ENCODE measurements at places on chromosomes 7 and 10. TPM values are rescaled to one million over a fixed set of nuclear protein-coding genes. Genes with fewer than 3 reads are reported as not detected.
A peak's percentile ranks its signal among the peaks of the same experiment; 100 is the strongest.

PPP1R17 gene
- 0.37 TPM for total RNA-seq

- no peak for DNase-seq
These were observed 1.3 kb downstream of the SPRN start for GRCh38 chr10:133422807-133423771.

HTR7 gene
- total RNA-seq = 0.11 TPM

ATRNL1 gene
- total RNA-seq = 217 TPM

DNA sequence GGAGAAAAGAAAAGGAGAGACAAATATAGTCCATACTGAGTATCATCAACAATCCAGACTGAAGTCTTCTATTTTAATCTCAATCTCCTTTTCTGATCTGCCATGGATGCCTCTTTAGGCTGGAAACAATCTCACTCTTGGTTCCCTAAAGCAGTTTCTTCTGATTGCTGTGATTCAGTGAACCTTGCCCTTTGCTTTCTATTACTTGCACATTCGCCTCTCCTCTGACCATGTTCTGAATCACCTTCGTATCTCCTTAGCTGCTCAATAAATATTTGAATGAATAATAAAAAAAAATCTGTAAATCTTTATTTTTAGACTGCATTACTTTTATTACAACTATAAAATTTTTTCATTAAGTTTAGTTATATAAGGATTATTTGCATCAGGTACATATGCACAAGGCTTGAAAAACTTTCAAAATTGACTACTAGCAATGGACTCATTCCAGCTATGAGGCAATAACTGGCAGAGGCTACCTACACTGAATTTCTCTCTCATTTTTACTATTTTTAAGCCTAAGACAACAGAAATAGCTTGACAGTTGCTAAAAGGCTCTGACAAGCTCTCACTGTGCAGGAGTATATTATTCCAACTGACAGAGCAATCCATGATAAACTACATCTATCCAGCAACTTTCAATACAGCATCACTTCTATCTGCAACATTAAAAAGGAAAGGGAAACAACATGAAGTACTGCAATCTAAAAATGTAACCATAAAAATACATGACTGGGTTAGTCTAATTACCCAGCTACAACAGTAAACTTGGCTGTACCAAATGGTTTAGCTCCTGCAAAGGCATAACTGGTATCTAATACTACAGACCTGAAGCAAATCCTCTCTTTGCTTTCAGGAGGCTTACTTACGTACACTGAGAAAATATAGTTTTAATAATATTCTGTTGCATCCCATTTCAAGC lies 25.6 kb downstream of the TM9SF3 start:
- peak; percentile 10 for DNase-seq

LRRC61 gene
- 224 TPM for total RNA-seq

HOXA4 gene
- total RNA-seq = 7.4 TPM

GRCh38 chr10:45375716-45376231 lies 1.8 kb downstream of the ALOX5 start:
- no peak for DNase-seq

FBXO24 gene
- total RNA-seq = 0.24 TPM

- DNase-seq = no peak
These were observed 431.6 kb upstream of the GALNT17 start for GRCh38 chr7:70700055-70700940.

Data from adrenal gland (tissue), 19 donors.